ENCODE measurements at places on chromosomes 7 and 10.

- no peak for DNase-seq
These were observed 141.4 kb upstream of the MKI67 start for GRCh38 chr10:128267581-128267980.

DNA sequence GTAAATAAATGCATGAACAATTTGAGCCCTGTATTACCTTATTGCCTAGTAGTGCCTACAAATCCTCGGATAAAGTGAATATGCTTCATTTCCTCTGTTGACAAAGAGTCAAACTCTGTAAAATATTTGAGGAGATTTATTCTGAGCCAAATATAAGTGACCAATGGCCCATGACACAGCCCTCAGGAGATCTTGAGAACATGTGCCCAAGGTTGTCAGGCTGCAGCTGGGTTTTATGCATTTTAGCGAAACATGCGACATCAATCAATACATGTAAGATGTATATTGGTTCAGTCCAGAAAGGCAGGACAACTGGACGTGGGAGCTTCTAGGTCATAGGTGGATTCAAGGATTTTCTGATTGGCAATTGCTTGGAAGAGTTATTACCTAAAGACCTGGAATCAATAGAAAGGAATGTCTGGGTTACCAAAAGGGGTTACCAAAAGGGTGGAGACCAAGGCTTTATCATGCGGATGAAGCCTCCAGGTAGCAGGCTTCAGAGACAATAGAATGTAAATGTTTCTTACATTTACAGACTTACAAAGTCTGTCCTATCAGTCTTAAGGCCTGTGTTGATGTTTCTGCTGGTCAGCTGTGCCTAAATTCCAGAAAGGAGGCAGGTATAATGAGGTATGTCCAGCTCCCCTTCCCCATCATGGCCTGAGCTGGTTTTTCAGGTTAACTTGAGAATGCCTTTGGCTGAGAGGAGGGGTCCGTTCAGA, 220.1 kb upstream of the FZD1 start:
- DNase-seq, result no peak

DNA sequence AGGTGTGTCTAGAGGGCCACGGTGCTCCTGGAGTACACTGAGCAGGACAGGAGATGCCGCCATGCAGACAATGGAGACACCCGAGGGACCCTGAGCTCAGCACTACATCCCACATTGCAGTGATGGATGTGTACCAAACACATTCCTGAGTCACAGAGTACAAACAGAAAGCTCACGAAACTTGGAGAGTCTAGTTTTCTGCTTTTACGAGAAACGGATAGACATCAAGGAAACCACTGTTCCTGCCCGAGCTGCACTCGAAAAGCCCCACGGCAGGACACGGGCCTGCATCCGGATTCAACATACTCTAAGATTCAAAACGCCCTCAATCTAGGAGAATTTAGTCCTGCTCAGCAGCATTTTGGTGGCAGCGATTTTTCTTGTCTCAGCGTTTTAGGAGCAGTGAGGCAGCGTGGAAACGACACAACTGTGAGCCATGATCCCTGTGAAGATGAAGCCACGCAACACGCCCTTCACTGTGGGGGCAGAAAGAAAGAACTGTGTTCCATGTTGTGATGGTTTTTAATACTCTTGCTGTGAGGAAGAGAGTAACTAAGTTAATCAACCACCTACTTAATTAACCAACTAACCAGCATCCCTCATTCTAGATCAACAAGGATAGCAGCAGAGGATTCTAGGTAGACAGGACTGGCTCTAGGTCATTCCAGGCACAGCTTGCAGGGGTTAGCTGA, 3.2 kb downstream of the TNS3 start:
- no peak for DNase-seq

DNA sequence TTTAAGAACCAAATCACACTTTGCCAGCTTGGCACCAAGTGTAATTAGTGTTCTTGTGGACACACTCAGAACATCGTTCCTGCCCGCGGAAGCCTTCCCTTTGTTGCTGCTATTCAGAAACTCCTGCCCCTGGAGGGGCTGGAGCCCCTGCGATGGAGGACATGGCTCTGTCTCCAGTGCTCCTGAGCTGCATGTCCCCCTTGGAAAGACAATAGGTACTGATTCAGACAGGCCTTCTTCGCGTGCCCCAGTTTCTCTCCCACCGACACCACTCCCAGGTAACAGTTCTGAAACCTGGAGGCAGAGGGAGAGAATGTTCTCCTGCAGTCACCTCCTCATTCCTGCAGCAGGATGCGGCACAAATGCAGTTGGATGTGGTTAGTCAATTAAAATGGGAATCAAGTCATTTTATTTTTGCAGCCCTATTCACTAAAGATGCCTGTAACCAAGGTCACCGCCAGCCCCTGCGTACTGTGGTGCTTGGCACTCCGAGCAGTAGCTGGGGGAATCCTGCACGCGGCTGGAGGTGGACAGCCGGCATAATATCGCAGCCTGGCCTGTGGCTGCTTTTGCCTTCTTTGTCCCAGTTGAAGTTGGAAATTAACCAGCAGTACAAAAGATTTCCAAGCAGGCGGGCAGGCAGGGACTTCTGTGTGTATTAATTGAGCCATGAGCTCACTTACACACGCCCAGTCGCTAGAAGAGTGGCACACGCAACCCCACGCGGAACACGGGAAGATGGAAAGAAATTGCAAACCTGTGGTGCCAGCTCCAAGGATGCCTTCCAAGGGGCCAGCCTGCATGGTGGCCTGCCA, 205.7 kb downstream of the EBF3 start:
- DNase-seq, result no peak

GRCh38 chr10:49303711-49304110, 4.7 kb downstream of the C10orf71 start:
- DNase-seq, result no peak

DNA sequence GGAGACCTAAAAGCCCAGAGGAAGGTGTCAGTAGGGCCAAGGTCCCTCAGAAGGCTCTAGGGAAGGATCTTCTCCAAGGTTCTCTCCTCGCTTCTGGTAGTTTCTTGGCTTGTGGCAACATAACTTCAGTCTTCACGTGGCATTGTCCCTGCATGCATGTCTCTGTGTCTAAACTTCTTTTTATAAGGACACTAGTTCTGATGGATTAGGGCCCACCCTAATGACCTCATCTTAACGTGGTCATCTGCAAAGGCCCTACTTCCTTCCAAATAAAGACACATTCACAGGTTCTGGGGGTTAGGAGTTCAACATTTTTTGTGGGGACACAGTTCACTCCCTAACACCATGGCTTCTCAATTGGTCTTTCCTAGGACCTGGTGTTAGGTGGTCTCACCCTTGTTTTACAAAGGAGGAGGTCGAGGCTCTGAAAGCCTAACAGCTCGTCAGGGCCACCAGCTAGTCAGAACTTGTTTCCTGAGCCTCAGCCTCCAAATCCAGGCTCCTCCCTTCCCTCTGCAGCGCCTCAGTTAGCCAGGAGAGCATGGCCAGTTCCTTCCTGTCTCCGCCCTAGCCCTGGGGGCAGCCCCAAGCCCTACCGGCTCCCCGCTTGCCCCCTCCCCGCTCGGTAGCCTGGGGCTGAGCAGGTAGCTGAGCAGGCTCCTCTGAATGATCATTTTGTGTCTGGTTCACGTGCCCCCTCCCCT, 109.7 kb upstream of the PPIF start:
- DNase-seq, result no peak

GRCh38 chr10:391305-391704, 256.1 kb downstream of the ZMYND11 start:
- no peak for DNase-seq

- DNase-seq, result no peak
These were observed 72.8 kb upstream of the KAT6B start for GRCh38 chr10:74753442-74754211.
